Glutamatergic neuron (in vitro differentiated cells): ENCODE measurements at places on chromosomes 2 and 18.

GRCh38 chr2:196370381-196370780, 199.0 kb upstream of the STK17B start:
- no peak for DNase-seq

DNA sequence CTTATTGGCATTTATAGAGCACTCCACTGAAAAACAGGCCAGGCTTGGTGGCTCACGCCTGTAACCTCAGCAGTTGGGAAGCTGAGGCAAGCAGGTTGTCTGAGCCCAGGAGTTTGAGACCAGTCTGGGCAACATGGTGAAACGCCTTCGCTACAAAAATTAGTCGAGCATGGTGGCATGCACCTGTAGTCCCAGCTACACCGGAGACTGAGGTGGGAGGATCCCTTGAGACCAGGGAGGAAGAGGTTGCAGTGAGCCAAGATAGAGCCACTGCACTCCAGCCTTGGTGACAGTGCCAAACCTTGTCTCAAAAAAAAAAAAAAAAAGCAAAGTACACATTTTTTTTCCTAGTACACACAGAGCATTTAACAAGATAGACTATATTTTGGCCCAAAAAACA, 96.1 kb downstream of the TGIF1 start:
- DNase-seq = no peak

- DNase-seq = no peak
Observed at GRCh38 chr2:52919673-52920072, 847.9 kb upstream of the CHAC2 start.

DNA sequence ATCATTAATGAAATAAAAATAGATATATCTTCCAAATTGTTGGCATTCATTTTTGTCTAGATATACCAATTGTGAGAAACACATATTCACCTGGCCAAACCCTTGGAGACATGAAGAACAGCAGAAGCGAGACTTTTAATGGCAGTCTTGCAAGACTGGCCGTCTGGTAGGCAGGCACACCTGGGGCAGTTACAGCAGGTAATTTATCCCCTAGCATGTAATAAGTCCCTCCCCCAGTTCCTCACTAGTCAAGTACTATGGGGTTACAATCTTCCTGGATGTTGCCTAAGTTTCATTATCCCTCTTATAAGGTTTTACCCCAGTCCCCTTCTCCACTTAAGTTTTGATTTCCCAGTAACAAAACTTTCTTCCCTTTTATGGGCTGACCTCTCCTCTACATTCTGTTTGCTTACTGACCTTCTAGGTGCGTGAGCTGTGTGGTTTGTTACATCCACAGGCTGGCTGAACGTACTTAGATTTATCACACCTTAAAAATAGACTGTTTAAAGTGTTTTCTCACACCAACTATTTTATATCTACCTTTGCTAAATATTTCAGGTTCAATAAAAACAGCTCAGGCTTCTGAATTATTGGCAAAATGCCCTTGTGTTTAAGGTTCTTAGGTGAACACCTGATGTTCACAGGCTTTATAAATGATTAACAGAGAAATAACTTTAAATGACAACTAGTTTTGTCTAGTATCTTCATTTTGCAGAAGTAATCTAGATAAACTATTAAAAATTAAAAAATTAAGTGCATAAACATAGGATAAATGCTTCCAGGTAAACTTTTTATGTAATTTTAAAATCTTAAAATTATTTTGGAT, 365.0 kb upstream of the TFPI start:
- no peak for DNase-seq

DNA sequence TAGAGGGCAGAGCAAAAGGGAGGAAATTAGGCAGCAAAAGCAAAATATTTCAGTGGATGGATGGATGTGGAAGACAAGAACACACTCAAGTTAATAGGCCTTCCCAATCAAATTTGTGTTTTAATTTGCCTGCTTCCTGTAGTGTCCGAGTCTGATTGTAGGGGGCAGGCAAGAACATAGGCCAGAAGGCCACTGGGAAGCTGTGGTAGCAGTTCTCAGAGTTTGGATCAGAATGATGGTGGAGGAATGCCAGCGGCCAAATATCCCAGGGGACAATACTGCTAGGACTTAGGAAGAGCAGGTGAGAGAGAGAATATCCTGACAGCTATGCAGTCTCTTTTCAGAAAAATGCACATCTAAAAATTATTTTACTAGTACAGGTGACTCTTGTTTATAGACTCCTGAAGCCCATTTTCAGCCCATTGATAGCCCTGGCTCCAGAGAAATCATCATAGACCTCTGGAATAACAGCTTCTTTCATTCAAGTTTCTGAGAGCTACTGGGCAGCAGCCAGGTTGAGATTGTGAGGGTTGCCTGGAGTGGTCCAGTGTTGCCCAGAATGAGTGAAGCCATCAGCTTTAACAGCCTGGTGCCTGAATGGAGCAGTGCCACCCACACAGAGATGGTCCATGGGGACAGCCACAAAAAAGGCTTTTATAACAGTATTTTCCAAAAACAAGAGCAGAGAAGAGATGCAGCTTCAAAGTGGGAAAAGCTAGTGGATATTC, 19.1 kb upstream of the SERPINE2 start:
- no peak for DNase-seq

GRCh38 chr2:112660138-112660537, 14.4 kb downstream of the SLC20A1 start:
- DNase-seq = no peak

DNA sequence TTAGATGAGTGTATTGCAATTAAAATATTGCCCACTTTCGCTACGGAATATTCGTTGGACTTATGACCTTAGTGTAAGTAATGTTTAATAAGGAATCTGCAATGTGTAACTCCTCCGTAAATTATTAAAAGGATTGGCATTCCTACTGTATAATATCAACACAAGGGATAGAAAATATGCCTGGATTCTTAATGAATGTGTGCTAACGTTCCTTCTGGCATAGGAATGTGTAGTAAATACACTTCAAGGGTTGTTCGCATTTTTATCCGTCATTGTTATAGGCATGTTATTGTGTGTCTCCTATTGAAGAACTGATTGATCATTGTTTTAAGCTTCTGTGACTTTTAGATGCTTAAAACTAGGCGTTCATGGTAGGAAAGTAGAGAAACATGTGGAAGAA, 134.5 kb downstream of the NEDD4L start:
- DNase-seq = no peak

DNA sequence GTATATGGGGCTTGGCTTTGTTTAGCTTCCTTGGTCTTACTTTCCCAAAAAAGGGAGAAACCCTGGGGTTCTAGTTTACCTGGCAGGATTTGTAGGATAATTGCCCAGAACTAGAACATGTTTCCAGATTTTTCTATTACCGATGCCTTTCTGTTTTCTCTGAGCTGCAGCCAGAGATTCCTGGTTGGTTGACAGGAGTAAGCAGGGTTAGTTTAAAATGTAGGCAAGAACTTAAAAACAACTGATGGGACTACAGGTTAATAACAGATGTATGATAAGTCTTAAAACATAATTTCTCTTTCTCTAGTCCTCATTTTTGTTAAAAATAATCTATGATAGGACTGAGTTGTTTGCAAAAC, 38.9 kb upstream of the GMCL1 start:
- DNase-seq = no peak

GRCh38 chr2:230783101-230783500, 70.5 kb downstream of the CAB39 start:
- no peak for DNase-seq

DNA sequence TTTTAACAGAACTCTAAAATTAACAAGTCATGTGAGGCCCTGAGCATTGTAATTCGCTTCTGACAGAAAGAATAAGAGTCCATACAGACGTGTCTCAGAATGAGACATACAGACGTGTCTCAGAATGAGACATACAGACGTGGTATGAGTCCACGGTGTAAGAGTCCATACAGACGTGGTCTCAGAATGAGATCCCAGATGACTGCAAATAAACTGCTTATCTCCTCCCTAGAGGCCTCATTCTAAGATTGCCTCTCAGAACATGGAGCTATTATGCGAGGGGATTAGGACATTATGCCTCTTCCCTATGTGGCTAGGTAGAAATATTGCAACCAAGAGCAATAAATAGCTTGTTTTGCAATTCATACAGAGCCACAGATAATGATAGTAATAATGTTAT, 63.9 kb downstream of the NEB start:
- no peak for DNase-seq
